Spleen (tissue), 13 donors: ENCODE measurements at places on chromosomes 7 and 10. TPM values are rescaled to one million over a fixed set of nuclear protein-coding genes. Genes with fewer than 3 reads are reported as not detected.

The SYCE1 gene
- 0.24 TPM for polyA plus RNA-seq

DNA sequence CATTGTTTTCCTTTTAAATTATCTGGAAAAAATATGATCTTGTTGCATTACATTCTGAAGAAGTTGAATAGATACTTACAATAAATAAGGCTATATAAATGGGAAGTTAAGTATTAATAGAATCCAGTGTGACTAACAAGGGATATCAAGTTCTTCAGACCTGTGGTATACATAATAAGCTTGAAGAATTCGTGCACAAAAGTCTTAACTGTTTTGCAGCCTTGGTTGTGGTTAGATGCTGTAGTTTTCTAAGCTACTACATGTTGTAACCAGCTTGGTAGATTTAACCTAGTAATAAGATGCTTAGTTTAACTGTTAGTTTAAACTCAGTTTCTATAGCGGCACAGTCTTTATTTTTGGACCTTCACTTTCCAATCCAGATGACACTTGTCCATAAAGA is 106.2 kb upstream of the GLCCI1 start:
- no peak overlapping the region for H3K27ac ChIP-seq
- no peak for DNase-seq
- no peaks in the 10 kb centered on the region for H3K36me3 ChIP-seq
- no peaks in the 10 kb centered on the region for H3K27me3 ChIP-seq
- H3K4me3 ChIP-seq = no peak overlapping the region

DNA sequence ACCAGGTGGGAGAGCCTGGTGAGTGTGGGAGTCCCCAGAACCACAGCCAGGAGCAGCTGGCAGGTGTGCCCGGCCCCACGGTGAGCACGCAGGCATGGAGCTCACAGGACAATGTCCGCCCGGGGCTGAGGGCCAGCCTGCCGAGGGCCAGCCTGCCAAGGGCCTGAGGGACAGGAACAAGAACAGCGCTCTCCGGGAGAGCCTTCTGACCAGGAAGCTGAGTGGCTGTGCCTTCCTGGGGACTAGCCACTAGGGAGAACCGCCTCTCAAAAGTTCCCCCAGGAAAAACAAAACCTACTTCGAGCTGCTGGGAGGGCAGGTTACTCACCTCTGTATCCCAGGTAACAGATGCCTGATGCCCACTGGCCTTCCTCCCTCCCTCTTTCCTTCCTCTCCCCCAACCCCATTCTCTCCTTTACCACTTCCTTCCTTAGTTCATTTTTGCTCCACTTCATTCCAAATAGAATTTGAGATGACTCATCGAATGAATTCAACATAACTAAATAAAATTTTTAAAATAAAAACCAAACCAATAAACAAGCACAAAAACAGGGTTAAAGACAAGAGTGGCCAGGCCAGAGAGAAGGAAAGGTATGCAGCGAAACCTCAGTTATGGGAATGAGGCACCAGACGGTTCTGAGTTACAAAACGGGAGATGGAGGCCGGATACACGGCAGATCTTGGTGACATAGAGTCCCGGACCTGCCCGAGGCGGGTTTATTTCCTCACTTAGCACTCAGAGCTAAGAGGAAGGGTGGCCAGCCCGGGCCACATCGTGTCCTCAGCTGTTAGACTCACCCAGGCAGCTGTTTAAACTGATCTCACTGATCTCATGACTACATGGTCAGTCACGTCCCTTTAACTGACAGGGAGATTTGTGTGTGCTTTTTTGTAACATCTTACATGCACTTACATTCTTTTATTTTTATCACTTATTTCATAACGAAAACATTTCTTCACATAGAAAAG is 128.5 kb downstream of the TNS3 start:
- no peaks in the 10 kb centered on the region for H3K27me3 ChIP-seq
- H3K4me1 ChIP-seq = peaks cover 27% of the 10 kb centered on the region
- DNase-seq = no peak

- DNase-seq = no peak
- no peaks in the 10 kb centered on the region for H3K27me3 ChIP-seq
- H3K4me3 ChIP-seq = no peak overlapping the region
- no peak overlapping the region for H3K27ac ChIP-seq
Observed at GRCh38 chr10:96890172-96890513, 58.0 kb downstream of the LCOR start.

GRCh38 chr10:124004663-124005004 is 88.8 kb downstream of the CHST15 start:
- H3K36me3 ChIP-seq = peaks cover 17% of the 10 kb centered on the region
- peaks cover 36% of the 10 kb centered on the region for H3K4me1 ChIP-seq

- H3K4me3 ChIP-seq = no peak overlapping the region
- DNase-seq = no peak
- no peaks in the 10 kb centered on the region for H3K36me3 ChIP-seq
- H3K27ac ChIP-seq = no peak overlapping the region
Observed at GRCh38 chr10:112448888-112449287, 1.9 kb downstream of the VTI1A start.

- H3K27me3 ChIP-seq = no peaks in the 10 kb centered on the region
- H3K27ac ChIP-seq = no peak overlapping the region
- no peak for DNase-seq
- H3K4me3 ChIP-seq = no peak overlapping the region
Observed at GRCh38 chr10:29479081-29479925, 155.5 kb downstream of the SVIL start.

DNA sequence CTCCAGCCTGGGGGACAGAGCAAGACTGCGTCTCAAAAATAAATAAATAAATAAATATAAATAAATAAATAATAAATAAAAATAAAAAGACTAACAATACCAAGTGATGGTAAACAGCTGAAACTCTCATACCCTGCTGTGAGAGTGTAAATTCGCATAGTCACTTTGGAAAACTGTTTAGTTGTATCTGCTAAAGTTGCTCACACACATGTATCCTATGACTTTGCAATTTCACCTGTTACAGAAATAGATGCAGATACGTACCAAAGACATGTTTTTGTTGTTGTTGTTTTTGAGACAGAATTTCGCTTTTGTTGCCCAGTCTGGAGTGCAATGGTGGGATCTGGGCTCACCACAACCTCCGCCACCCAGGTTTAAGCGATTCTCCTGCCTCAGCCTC is 135.7 kb downstream of the IDE start:
- H3K27ac ChIP-seq = no peak overlapping the region
- H3K36me3 ChIP-seq = no peaks in the 10 kb centered on the region
- DNase-seq = no peak
- H3K4me3 ChIP-seq = no peak overlapping the region
- no peaks in the 10 kb centered on the region for H3K27me3 ChIP-seq
- no peaks in the 10 kb centered on the region for H3K4me1 ChIP-seq
